Heart right ventricle (tissue), 16 donors: ENCODE measurements at places on chromosomes 7 and 10. TPM values are rescaled to one million over a fixed set of nuclear protein-coding genes. Genes with fewer than 3 reads are reported as not detected.
A peak's percentile ranks its signal among the peaks of the same experiment; 100 is the strongest.

Gene CCZ1
- polyA plus RNA-seq = 47.1 TPM

Gene AKR1D1
- not detected for polyA plus RNA-seq

Gene TAS2R41
- polyA plus RNA-seq = not detected

Gene PRXL2A
- 54.6 TPM for polyA plus RNA-seq

Gene SFTPA1
- 0.28 TPM for polyA plus RNA-seq

GRCh38 chr7:105268511-105269392 is 120.0 kb downstream of the SRPK2 start:
- peak; percentile 30 for DNase-seq

DNA sequence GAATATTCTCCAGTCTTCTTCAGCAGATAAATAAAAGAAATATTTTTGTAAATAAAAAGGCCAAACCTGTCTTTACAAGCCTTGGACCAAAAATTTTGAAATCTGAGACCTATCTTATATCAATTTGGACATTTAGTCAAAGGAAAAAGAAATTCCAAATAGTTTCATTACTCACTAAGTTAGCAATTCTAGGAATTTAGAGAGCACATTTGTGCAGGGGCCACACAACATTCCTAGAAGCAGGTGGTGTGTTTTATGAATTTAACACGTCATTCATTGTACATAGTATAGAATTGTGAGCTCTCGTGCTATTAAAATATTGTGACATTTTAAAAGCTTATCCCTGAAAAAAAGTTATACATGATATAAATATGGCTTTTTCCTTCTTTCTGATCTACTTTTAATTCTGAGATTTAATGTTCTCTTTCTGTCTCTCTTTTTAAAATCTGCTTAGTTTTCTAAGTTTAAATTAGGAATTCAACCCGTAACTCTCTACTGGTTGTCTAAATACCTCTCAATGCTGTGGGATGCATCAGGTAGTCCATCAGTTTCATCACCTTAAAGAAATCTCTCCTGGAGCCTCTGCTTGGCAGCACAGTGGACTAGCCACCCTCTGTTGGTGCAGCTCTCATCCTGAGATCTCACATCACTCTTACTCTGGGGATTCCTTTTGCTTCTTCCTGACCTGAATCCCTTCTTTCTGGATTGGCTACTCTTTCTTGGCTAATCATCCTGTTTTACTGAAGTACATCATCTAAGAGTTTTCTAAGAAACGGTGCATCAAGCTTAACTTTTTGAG is 124.5 kb downstream of the SEMA3E start:
- DNase-seq = no peak

DNA sequence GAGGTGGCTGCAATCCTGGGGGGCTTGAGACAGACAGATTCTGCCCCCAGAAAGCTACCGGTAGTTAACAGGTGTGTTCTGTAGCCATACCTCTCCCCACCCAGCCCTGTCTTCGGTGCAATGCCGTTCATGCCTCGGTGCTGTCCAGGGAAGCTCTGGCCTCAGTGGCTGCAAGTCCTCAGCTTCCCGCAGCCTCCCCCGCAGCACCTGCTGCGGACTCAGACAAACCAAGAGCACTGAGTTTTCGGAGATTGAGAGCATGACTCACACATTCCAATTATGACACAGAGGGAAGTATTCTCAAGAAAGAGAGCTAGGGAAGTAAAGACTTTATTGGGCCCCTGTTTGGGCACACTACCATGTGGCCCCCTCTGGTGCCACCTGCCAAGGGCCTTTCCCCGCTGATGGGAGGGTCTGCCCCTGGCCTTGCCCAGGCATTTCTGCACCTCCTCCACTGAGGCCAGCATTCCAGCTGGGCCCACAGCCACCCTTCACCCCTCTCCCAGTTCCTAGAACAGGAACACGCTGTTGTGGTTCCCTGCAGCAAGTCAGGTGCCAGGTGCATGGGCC is 30.2 kb upstream of the EZH2 start:
- DNase-seq = no peak

GRCh38 chr7:39535064-39535463 is 31.1 kb upstream of the YAE1 start:
- no peak for DNase-seq

GRCh38 chr7:101238226-101239182 is 902 bp upstream of the CLDN15 start:
- DNase-seq = no peak

GRCh38 chr7:156579566-156579965 is 61.0 kb upstream of the RNF32 start:
- DNase-seq = no peak

- no peak for DNase-seq
Measured at GRCh38 chr7:149214020-149214720, 18.8 kb downstream of the ZNF282 start.

GRCh38 chr10:78353636-78354035 is 320.0 kb downstream of the RPS24 start:
- no peak for DNase-seq

GRCh38 chr7:126533715-126534114 is 719.0 kb downstream of the GRM8 start:
- DNase-seq = no peak

DNA sequence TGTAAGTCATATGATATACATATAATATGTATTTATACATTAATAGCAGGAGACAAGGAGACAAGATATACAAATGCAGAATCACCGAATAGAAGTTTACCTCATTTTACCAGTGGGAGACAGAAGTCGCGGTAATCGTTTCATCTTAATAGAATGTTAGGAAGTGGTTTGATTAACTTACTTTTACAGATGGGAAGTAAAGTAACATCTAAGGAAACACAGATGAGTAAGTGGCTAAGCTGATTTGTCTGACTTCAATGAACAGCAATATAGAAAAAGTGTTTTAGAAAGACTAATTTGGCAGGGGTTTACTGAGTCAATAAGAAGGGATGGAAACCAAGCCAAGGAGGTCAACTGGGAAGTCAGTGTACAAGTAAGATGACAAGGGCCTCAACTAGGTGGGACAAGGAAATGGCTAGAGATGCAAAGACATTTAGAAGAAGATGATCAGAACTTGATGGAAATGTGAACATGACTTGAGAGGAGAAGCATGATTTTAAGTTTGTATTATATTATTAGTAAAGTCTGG is 36.2 kb upstream of the FAM133B start:
- DNase-seq = no peak

- DNase-seq = no peak
Measured at GRCh38 chr7:114085313-114085591, 166.4 kb upstream of the PPP1R3A start.

DNA sequence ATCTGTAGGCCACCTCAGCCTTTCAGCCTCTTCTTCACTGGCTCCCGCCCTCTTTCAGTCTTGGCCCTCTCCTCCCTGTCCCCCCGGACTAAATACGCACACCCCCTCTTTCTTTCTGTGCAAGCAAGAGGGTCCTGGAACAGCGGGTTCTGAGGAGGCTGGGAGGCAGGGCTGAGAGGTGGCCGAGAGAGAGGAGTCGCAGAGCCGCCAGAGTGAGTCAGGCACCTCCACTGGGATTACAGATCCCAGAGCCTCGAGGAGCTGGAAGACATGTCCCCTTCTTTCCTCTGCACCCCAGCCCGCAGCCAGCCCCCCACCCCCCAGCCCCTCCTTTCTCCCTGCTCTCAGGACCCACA is 182 bp downstream of the CCDC136 start:
- DNase-seq = no peak

- DNase-seq = no peak
Measured at GRCh38 chr7:15459018-15459615, 102.7 kb downstream of the AGMO start.

DNA sequence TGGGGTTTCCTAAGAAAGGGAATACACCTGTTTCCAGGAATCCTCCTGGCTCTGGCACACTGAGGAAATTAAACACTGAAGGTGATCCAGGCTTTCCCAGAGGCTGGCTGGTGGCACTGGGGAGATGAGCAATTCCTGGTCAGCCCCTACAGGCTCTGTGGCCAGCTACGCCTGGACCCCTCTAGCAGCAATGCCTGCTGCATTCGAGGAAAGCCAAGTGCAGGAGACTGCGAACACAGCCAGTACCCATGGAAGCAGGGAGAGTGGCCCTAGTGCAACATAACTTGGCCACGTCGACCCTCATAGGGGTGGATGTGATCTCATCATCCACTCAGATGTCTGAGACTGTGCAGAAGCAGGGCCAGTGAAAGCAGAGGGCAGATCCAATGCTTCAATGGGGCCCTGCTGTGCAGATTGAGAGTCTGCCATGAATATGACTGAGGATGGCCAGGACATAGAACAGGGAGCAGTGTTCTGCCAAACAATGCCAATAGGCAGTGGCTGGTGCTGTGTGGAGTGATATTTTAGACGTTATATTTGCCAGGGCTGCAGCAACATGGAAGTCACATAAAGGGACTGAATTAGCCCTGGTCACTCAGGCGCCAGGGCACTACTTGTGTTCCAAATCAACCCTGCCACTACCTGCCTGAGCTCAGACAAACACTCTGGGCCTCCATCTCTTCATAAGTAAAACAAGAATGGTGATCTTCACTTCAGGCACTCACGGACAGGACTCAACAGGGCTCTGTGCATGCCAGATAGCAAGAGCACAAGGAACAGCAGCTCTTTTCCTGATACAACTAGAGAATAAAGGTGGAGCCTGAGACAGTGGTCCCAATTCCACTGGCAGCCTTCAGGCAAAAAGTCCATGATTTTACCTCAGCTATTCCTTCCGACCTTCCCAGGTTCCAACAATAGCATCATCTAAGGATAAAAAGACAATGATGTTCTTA is 2.4 kb downstream of the ZNF488 start:
- no peak for DNase-seq

DNA sequence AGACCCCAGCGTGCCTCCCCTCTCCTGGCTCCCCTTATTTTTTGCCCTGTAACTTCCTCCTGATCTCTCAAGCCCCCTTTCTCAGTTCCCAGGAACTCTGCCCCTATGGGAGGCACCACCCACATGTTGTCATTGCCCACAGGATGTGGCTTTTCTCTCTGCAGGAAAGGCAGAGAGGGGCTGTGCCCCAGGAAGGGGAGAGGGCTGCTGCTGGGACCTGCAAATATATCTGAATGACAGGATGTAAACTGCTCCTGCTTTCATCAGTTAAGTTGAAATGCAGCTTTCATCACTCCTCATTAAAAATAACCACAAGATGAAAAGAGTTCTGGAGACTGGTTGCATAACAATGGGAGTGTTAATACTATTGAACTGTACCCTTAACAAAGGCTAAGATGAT is 103.3 kb downstream of the CLEC2L start:
- no peak for DNase-seq

DNA sequence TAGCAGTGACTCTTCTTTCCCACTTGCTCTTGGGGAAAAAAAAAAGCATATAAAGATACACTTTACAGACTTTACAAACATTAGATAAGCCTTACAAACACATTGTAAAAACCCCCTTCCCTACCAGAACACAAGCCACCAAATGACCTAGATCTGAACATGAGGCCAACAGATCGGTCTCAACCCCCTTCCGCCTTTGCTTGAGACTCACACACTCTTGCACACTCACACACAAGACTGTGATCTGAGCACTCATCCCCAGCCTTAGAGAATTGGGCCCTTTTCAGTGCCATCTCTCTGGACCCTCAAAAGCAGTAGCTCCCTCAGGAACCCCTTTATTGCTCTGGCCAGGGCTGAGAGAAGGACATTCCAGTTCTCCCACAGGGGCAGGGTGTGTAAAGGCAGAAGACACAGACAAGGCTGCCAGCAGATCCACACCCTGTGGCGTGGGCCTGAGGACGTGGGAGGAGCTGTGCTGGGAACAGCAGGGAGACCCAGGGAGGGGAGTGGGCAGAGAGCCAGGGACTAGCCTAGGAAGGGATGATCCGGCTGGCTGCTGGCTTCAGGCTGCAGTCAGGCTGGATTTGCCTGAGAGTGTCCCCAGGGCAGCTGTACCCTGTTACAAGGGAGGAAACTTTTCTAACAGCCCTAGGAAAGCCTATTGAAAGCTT is 206.7 kb downstream of the KIAA1217 start:
- peak; percentile 84 for DNase-seq

- DNase-seq = no peak
Measured at GRCh38 chr7:15396210-15397158, 165.3 kb downstream of the AGMO start.

DNA sequence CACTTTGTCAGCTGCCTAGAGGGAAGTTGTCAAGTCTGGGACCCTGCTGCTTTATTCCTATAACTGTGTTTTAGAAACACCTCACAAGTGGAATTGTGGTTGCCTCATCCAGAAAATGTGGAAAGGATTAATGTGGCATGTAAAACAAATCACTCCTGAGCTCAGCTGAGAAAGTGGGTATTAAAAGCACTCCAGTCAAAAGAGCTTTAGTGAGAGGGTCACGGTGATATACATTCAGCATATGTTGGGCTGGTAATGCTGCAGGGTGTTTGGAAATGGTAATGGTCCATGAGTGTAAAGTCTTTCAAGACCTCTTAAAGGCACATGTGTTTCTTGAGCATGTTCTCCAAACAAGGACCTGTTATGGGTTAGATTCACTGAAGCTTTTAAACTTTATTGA is 318.2 kb upstream of the MEOX2 start:
- DNase-seq = no peak

GRCh38 chr10:103100620-103101019 is 92.5 kb downstream of the NT5C2 start:
- no peak for DNase-seq

GRCh38 chr7:96100737-96101136 is 221.2 kb downstream of the SLC25A13 start:
- DNase-seq = no peak

GRCh38 chr7:153065051-153065450 is 305.5 kb downstream of the ACTR3B start:
- no peak for DNase-seq

- DNase-seq = no peak
Measured at GRCh38 chr10:89469517-89469916, 55.1 kb downstream of the IFIT5 start.

DNA sequence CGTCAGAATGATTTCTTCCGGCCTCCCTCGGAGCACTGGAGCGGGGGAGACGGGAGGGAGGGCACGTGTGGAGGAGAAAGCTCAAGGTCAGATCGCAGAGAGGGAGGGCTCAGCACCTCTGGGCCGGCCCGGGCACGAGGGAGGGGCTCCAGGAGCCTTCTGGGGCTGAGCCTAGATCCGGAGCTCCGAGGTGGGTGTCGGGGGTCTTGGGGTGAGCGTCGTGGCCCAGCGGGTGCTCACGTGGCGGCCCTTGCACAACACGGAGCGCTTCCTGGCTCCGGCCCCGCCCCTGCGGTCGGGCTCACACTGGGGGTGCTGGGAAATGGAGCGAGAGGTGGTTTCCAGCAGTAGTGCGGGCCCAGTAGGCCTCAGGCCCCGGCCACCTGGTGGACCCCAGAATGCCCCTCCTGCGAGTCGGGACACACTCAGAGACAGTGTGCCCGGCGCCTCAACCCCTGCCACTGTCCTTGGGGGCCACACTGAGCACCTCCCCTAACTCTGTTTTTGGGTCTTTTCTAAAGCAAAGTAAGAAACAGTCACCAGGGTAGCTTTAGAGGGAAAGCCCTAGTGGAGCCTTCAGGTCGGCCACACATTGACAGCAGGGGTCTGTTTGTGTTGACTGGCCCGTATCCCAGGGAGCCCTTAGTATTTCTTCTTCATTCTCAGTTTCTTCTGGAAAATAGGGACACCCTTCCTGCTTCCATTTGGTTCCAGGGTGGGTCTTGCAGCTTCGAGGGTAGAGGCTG is 798 bp downstream of the PPIF start:
- peak; percentile 65 for DNase-seq

DNA sequence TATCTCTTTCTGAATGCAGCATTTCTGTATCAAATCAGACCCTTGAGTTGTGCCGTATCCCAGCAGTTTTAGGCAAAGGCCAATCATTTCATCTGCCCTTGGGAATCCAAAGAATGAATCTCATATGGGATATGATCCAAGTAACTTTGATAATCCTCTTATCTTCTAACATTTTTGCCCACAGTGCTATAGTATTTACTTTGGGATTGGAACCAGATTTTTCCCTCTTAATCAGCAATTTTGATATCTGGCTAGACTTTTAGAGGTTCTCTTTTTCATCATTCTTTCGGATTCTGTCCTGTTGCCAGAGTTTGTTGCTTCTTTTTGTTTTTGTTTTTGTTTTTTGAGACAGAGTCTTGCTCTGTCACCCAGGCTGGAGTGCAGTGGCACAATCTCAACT is 118.0 kb downstream of the NRF1 start:
- DNase-seq = no peak
